ENCODE measurements at places on chromosomes 7 and 10.

- DNase-seq, result no peak
Observed at GRCh38 chr10:104155591-104155990, 33.6 kb downstream of the SFR1 start.

GRCh38 chr10:73456187-73456890 is 23.0 kb upstream of the MSS51 start:
- DNase-seq, result no peak

DNA sequence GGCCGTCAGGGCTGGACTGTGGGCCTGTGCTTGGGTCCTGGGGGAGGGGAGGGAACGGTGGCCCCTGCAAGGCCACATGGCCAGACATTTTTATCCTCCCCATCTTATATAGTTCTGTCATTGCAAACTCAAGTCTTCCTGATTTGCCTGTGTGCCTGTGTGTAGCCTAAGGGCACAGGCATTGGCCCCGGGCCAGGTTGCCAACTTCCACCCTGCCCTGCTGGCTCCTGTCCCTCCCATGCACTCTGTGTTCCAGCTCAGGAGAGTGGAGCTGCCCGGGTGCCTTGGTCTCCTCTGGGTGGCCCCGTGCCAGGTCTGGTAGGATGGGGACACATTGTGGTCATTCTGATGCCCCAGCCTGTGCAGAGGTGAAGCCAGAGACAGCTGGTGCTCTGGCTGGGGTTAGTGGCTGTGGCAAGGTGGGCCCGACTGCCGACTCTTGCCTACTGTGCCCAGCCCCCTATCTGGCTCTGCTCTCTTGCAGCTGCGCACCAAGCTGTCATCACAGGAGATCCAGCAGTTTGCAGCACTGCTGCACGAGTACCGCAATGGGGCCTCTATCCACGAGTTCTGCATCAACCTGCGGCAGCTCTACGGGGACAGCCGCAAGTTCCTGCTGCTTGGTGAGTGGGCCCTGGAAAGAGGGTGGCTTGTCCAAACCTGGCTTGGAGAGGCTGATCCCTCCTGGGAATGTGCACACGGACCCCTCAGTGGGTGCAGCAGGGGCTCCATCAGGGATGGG is 14.8 kb downstream of the NACAD start:
- DNase-seq, result no peak

DNA sequence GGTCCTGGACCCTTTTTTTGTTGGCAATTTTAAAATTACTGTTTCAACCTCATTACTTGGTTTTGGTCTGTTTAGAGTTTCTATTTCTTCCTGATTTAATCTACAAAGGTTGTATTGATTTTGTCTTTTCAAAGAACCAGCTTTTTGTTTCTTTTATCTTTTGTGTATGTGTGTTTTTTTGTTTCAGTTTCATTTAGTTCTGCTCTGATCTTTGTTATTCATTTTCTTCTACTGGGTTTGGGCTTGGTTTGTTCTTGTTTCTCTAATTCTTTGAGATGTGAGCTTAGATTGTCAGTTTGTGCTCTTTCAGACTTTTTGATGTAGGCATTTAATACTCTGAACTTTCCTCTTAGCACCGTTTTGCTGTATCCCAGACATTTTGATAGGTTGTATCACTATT is 8.5 kb upstream of the MRPS33 start:
- no peak for DNase-seq

DNA sequence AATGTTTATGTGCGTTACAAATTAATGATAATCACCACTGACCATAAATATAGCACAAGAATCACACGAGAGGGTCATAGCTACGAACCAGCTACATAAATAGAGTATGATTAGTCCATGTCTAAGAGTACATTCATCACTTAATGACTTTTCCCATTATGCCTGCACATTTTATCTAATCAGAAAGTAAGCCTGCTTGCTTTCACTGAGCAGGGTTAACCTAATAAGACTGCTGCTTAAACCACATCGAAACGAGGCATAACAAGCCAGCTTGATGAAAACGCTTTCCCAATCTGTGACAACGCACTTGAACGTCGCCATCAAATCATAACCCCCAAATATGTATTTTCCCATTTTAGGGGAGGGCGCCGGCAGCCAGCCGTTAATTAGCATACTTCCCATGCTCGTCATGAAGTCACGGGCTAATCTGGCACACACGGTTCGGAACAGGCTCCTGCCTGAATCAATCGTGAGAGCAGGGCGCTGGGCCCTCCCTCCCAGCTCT is 71.5 kb downstream of the EBF3 start:
- no peak for DNase-seq

DNA sequence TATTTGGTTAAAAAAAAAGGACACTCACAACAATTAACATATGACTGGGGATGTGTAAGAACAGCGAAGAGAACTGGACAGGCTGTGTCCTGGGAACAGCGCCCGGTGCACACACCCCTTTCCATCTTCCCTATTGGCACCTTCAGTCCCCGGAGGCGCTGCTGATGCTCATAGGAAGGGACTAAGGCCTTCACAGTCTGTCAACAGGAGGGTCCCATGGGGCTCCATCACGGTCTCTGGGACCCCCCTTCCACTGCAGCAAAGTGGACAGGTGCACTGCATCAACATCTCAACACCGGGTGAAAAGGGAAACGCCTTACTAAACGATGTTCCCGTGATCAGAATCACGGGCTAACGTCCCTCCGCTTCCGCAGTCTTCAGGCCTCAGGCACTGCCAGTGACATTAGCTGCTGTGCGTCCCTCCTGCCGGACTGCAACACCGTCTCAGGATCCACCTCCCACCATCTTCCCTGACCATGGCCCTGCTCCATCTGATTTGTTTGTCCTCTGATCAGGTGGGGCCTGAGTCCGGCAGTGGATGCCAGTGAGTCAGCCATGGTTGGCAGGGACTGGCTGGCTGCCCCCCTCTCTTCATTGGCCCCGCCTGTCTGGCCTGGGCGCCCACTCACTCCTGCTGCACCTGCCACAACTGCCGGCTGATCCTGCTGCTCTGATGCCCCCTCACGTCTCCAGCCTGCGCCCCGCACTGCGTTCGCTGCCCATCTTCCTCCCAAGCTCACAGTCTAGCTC is 614.7 kb downstream of the DNAJB6 start:
- DNase-seq, result peak; percentile 79

- no peak for DNase-seq
Observed at GRCh38 chr10:24944512-24945255, 7.7 kb downstream of the PRTFDC1 start.

DNA sequence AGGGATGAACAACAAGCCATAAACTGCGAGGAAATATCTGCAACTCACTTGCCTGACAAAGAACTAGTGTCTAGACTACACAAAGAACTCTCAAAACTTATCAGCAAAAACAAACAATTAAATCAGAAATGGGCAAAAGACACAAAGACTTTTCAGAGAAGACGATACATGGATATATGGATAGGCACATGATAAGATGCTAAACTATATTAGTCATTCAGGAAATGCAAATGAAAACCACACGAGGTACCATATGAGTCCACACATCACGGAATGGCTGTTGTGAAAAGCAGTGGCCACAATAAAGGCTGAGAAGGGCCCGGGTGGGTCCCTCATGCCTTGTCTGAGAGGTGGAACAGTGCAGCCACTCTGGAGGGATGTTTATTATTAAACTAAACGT is 267.8 kb downstream of the WDR37 start:
- no peak for DNase-seq

DNA sequence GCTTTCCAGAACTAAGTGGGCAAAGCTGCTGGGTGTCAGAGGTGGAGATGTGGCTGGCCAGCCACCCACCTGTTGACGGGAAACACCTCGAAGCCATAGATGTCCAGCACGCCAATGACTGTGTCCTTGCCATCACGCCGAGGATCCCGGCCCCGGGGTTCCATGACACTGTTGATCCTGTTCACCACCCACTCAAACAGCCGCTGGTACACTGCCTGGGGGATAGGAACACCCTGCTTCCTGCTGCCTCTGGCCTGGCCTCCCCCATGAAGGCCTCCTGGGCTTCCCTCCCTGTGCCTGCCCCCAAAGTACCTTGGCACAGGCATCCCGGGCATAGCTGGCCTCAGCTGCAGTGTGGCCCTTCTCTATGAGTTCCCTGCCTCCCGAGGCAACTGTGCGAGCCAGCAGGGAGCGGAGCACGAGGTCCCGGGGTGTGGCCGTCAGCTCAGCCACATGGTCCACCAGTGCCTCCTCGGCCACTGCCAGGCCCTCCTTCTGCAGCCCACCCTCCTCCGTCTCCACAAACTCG is 8.2 kb downstream of the MYO1G start:
- DNase-seq, result no peak

DNA sequence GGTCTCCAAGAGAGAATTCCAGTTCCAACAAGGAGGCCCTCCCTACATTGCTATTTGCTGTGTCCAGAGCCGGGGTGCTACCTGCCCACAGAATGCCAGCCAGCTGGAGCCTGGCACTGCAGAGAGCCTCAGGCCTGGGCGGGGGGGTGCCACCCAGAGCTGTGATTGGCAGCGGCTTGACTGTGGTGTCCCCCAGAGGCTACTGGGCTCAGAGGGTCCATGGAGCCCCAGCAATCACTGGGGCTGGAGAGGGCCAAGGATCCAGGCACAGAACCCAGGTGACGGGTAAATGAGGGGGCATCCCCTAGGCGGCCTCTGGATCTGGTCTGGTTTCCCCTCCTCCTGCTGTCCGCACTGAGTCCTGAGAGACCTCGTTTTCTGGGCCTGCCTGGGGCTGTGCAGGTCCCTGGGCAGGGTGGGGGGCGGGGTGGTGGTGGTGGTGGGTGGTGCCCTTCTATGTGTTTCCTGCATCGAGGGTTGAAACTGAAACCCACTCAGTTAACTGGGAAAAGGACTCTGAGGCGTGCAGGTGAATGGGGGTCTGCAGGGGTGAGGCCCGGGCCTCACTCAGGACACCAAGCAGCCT is 12.6 kb downstream of the DPYSL4 start:
- DNase-seq, result peak; percentile 67

GRCh38 chr7:102883098-102883860 is 29.5 kb upstream of the LRRC17 start:
- DNase-seq, result no peak

DNA sequence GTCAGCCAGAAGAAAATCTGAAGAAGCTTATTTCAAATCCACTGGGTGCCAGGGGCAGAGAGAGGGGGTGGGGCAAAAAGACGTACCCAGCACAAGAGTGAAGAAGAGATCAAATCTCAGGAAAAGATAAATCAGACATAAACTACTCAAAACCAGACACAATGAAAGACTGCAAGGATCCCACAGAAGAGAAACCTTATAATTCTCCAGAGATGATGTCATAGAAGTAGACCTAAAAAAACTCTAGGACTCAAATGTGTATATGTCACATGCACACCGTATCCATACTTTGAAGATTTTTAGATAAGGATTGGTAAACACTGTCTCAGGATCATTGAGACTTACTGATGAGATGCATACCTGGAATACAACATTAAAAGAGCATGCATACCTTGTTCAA is 98.5 kb upstream of the PIK3CG start:
- no peak for DNase-seq

DNA sequence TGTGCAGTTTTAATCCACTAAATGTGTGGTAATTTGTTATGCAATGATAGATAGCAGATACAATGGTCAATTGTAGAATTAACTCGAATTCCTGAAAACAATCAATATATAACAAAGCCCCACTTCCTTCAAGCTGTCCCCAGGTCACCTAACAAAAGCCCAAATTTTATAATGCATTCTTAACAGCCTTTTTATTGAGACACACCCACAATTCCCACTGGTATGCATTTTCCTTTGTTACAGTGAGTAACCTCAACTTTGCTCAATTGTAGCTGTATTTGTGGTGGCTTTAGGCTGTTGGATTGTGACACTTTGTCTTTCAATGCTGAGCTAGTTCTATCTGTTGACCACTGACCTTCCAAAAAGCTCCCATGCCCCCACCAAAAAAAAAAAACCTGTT is 279.8 kb upstream of the CACNA2D1 start:
- DNase-seq, result no peak

- no peak for DNase-seq
Observed at GRCh38 chr10:124706462-124707143, 37.6 kb downstream of the FAM53B start.

GRCh38 chr7:151161757-151162156 is 5.7 kb downstream of the GBX1 start:
- DNase-seq, result no peak

GRCh38 chr7:33674804-33675411 is 230.4 kb upstream of the BMPER start:
- DNase-seq, result no peak

- no peak for DNase-seq
Observed at GRCh38 chr7:12119620-12120303, 91.3 kb upstream of the TMEM106B start.

GRCh38 chr10:130573446-130573845 is 437.3 kb downstream of the GLRX3 start:
- DNase-seq, result no peak

DNA sequence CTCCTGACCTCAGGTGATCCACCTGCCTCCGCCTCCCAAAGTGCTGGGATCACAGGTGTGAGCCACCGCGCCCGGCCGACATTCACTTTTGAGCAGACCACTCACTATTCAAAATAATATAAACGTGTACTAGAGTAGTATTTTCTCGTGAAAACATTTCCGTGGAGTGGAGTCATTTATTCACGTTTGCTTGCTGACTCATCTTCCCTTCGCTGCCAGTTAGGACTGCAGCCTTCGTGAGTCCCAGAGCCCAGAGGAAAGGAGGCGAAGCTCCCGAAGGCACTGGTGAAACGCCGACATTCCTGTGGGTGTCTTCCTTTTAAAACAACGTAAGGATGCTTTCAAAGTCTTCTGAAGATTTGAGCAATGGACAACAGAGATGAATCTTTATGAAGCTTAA is 10.9 kb upstream of the INPP5A start:
- DNase-seq, result no peak

GRCh38 chr7:78690174-78690573 is 763.3 kb downstream of the MAGI2 start:
- DNase-seq, result no peak

GRCh38 chr7:89813081-89813480 is 341.2 kb upstream of the STEAP1 start:
- DNase-seq, result no peak

GRCh38 chr10:17918187-17918903 is 33.4 kb upstream of the SLC39A12 start:
- DNase-seq, result no peak

- DNase-seq, result no peak
Observed at GRCh38 chr10:112852306-112852705, 97.7 kb upstream of the TCF7L2 start.

DNA sequence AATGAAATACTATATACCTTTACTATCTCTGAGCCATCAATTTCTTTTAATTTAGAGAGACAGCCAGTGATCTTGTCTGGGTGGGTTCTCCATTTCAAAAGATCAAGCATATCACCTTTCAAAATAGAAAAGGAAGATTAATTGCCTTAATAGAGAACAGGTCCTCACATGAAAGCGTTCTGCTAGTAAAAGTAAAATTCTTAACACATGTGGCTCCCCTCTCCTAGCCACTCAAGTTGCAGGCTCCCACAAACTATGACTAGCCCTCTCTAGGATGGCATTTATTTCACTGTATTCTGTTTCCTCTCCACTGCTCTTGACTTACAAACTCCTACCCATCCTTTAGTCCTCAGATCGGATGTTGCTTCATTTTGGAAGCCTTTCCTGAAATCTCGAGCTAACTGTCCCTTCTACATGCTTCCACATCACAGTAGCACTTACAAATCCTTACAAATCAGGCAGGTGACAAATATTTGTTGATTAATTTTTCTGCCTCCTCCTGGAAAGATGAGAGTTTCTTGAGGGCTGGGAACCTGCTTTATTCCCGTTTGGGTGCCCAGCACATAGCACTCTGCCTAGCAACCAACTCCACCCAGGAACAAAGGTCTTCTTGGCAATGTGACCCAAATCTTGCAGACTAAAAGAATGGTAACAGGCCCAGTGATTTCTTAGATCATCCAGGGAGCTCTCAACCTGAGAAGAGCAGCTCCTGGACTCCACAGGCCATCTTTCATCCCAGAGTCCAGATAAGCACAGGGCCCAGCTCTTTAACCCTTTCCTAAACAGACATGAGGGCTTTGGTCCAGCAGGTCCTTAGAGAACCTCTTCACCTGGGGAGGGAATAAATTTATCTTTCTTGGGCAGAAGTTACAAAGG is 310.4 kb upstream of the IMMP2L start:
- DNase-seq, result no peak

Measured in chondrocyte (in vitro differentiated cells).